ENCODE measurements at places on chromosomes 4 and X.
A peak's percentile ranks its signal among the peaks of the same experiment; 100 is the strongest.

GRCh38 chrX:44507292-44507691, 35.4 kb downstream of the FUNDC1 start:
- DNase-seq: no peak

GRCh38 chr4:82621251-82621650, 59.5 kb upstream of the TMEM150C start:
- DNase-seq: no peak

GRCh38 chr4:88759895-88760290, 62.3 kb upstream of the NAP1L5 start:
- no peak for DNase-seq

DNA sequence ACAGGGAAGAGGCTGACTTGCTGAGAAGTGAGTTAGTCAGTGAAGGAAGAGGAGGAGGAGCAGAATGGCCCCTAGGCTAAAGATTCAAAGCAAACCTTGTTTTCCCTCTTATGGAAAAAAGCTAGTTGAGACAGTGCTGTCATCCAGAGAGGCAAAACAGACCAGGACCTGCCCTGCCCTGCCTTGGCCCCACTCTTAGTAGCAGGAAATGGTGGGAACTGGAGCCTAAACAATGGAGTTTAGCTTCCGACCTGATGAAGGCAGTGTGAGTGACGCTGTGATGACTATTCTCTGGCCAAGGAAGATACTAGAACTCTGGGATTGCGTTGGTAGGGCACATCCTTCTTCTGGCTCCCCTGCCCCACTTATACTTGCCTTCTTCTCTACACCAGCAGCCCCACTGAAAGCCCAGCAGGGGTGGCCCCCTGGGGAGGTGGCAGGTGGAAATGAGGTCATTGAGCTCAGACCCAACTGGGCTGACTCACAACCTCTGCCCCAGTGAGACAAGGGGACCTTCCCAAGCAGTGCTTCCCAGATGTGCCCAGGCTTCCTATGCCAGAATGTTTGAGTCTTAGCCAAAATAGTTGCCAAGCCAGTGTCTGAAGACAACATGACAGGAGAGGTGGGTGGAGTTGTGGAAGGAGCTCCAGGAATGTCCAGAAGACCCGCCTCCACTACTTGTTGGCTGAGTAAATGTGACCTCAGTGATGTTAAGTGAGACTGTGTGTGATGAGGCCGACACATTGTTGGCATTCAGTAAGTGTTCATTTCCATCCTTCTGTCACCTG, 38.8 kb downstream of the MSN start:
- DNase-seq: peak; percentile 57

GRCh38 chrX:2955281-2955680, 26.1 kb upstream of the ARSD start:
- DNase-seq: no peak

GRCh38 chr4:169258141-169258540, 12.6 kb downstream of the SH3RF1 start:
- DNase-seq: no peak

GRCh38 chr4:26489101-26489985, 941 bp downstream of the CCKAR start:
- no peak for DNase-seq

GRCh38 chr4:1293991-1294390, 4.3 kb downstream of the MAEA start:
- no peak for DNase-seq

DNA sequence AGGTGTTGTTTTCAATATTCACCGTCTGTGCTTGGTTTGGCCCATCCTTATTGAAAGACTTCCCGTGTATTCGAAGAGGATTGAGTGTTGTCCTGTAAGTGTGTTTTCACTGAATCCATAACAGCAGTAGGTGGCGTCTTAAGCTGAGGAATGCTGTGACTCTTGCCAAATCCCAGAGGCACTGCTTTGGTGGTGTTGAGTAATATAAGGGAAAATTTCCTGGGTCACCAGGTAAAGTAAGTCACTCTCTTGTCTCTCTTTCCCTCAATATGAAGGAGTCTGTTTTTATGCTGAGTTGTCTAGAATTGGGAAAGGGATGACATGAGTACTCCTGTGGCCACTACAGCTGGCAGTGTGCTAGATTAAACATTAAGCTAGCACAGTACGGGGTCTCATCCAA, 146.7 kb upstream of the ZXDB start:
- DNase-seq: no peak

GRCh38 chrX:136121788-136122187, 25.5 kb upstream of the FHL1 start:
- DNase-seq: peak; percentile 9

- DNase-seq: no peak
Observed at GRCh38 chr4:100889401-100889800, 371.6 kb upstream of the EMCN start.

DNA sequence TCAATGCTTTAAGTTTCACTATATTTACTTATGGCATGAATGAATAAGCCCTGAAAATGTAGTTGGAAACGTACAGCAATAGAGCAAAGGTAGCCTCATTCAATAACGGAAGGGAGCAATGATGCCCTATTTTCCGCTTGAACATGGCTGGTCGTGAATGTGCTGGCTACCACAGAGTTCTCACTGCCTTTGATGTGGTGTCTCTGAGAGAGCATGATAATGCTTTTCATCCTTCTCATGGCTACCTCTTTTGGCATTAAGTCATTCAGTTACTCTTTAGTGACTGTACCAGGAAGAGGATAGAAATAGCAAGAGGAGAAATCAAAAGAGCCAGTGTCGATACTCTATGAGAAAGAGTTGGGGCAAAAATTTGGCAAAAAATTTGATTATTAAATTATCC, 308.0 kb downstream of the PPP3CA start:
- DNase-seq: no peak

- DNase-seq: peak; percentile 75
Observed at GRCh38 chrX:153554519-153555167, 37.2 kb downstream of the ATP2B3 start.

GRCh38 chr4:41119867-41120295, 94.5 kb downstream of the APBB2 start:
- DNase-seq: no peak

GRCh38 chr4:156672492-156673305, 298.9 kb downstream of the PDGFC start:
- peak; percentile 26 for DNase-seq

DNA sequence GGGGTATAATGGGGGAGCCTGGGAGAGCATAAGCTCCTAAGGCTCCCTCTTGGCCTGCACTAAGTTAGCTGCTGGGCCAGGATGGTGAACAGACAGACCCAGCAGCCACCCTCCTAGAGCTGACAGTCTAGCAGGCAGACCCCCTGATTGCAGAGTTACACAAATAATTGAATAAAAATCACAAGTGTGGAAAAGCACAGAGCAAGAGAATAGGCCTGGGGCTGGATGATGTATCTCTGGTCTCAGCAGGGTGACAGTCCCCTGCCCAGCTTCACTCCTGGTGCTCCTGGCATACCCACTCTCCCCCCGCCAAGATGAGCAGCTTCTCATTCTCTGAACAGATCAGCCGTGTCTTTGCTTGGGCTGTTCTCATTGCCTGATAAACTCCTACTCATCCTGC, 86.1 kb upstream of the STX18 start:
- DNase-seq: no peak

GRCh38 chr4:2935762-2936743, 27.2 kb downstream of the NOP14 start:
- DNase-seq: no peak

GRCh38 chr4:107210450-107211239, 174.5 kb upstream of the DKK2 start:
- DNase-seq: peak; percentile 67

DNA sequence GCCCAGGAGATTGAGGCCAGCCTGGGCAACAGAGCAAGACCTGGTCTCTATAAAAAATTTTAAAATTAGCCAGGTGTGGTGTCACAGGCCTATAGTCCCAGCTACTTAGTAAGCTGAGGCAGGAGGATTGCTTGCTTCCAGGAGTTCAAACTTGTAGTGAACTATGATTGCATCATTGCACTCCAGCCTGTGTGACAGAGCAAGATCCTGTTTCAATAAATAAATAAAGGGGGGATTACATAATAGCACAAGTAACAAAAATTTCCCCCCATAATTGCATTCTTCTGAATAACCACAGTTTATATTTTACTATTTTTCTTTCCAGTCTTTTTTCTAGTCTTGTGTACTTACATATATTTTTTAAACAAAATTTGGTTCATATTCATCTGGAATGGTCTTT, 135.6 kb downstream of the CHIC2 start:
- no peak for DNase-seq

DNA sequence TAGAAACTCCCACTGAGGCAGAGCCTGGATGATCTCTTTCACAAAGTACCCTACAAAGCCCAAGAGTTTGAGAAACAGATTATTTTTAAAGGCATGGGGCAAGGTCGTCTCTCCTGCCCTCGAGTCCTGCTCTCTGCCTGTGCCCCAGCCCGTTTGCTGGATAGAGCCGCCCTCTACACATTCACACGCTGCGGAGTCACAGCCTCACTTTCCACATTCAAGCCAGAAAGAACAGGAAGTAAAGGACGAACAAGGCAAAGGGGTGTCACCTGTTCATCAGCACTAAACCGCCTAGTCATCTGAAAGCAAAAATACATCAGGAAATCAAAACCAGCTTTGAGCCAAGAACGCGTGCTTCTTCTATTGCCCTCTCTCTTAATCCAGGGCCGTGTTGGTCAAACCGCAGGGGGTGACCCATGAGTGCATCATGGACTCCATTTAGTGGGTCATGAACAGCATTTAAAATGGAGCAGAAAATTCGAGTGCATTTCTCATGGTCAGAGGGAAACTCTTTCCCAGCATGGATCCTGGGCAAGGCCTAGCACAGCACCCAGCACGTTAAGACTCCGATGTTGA, 83.4 kb downstream of the PHKA2 start:
- no peak for DNase-seq

- no peak for DNase-seq
Observed at GRCh38 chr4:29708473-29708872, 1011.7 kb upstream of the PCDH7 start.

- DNase-seq: no peak
Observed at GRCh38 chr4:182800216-182800515, 117.0 kb downstream of the DCTD start.

- DNase-seq: no peak
Observed at GRCh38 chr4:59180161-59180560, 2020.0 kb upstream of the ADGRL3 start.

DNA sequence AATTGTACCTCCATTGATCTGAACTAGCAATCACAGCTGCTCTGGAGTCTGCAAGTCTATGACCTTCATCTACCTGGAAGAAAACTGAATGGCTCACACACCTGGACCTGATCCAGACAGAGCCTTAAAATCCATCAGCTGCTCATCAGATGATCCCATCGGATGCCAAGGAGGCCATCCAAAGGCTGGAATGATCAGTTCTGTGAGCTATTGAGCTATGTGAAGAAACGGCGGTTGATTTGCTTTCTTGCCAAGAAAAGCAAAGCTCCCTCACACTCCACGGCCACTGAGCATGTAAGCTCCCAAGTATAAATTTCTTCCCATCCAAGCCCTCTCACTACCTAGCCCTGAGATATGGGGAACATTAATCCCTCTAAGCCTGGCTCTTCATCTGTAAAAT, 63.1 kb downstream of the RELL1 start:
- no peak for DNase-seq

- no peak for DNase-seq
Observed at GRCh38 chr4:107044170-107044569, 8.1 kb upstream of the DKK2 start.

GRCh38 chr4:30294295-30294694, 425.9 kb upstream of the PCDH7 start:
- no peak for DNase-seq

DNA sequence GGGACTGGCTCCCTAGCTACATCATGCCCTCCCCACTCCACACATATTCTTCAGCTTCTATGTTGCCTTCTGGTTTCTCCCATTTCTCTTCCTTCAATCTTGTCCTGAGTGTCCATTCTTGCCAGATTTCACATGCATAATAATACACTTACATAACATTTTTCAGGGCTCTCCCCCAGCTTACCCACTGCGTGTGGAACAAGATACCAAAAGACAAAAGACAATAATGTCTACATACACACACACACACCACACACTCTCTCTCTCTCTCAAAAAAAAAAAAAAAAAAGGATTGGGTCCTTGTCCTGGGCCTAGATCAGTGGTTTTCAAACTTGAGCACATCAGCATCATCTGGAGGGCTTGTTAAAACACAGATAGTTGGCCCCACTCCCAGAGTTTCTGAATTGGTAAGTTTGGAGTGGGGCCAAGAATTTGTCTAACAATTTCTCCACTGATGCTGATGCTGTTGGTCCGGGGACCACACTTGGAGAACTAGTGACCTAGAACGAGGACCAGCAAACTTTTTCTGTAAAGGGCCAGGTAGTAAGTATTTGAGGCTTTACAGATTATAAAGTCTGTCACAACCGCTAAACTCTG, 6.5 kb upstream of the SMARCA1 start:
- DNase-seq: no peak

DNA sequence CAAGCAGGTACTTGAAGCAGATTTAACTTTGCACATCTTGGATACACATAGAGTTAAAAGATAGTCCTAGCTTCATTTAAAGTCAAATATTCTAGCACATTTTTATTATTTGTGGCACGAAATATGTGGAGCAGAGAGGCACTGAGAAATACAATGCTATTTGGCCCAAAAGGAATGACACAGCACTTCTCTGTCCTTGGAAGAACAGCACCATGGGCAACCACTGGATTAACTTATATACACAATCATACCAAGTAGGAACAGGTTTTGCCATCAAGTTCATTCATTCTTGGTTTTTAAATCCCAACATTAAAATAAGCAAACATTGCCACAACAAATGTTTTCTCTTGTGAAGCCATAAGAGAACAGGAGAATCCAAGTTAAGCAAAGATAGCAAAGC, 924 bp upstream of the ENAM start:
- DNase-seq: no peak

GRCh38 chr4:104424475-104424941, 70.2 kb downstream of the CXXC4 start:
- DNase-seq: no peak

GRCh38 chr4:144366425-144366824, 225.9 kb upstream of the GYPA start:
- DNase-seq: no peak

GRCh38 chr4:19063662-19064061, 1042.1 kb upstream of the LCORL start:
- DNase-seq: no peak

DNA sequence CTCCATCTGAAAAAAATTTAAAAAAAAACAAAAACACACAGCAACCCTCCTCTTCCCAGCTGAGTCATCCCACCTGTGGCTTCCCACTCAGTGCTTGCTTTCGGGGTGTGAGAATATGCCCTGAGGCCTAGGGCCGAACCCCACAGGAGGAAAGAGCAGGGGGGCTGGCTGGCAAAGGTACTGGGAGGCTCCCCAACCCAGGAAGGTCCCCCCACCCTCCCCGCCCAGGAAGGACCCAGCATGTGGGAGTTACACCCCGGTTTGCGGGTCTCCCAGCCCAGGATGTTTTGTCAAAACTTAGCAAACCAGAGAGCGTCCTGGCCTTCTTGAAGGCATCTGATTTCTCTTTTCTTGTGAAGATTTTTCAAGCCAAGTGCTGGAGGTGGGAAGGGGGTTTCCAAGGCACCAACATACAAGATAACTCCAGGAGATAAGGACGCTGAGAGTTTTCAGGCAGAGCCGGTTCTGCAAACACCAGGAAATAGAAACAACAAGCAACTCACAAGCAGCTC, 25.7 kb upstream of the CSF2RA start:
- no peak for DNase-seq

GRCh38 chrX:19354625-19355024, 10.9 kb downstream of the PDHA1 start:
- DNase-seq: no peak
